Central memory CD4-positive, alpha-beta T cell (primary cell): ENCODE measurements at places on chromosomes 3 and 15.

DNA sequence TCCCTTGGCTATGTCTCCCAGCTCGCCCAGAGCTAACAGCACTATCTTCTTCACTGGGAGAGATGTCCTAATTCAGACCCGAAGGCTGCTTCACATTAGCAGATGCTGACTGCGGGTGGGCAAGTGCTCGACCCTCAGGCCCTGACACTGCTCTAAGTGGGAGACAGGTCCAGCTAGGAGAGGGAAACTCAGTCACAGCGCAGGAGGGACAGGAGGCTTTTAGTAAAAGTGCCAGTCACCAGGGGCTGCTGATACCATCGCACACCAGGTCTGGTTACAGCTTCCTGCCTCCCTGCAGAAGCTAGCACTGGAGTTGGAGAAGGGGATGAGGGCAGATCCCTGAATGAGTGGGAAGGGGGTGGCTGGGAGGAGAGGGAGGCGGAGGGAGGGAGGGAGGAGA, 365.8 kb upstream of the RGMA start:
- no peak for DNase-seq

DNA sequence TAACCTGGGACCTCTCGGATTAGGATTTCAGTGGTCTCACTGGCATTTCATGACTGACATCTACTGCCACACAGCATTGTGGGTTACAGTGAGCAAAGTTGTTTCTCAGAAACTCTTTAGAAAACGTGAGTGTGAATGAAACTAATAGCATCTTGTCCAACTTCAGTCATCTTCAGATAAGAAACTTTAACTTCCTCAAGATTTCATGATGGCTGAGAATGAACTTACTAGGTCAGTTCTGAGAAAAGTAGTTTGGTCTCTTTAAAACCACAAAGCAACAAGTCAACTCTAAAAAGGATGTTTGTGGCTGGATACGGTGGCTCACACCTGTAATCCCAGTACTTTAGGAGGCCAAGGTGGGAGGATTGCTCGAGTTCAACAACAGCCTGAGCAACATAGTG, 14.2 kb upstream of the HOMER2 start:
- DNase-seq, result no peak

DNA sequence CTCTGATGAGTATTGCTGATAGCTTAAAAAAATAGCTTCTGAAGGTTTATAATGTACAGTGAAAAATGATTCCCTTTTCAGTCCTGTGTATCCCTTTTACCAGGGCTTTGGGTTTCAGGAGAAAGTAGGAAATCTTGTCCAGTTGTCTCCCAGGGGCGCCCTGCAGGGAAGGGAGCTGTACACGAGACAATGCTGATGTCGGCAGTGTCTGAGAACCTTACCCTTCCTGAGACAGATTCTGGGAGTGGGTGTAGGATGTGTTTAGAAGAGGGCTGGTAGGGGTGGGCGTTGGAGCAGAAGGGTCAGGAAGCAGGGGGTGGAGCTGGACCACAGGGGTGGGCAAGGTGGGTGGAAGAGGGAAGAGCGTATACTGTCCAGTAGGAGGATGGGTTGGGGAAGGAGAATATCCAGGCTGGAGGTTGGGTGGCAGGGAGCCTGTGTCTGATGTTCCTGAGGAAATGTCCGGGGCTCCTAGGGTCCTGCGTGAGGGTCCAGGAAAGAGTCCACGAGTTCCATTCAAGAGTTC, 5.6 kb downstream of the THPO start:
- no peak for DNase-seq

DNA sequence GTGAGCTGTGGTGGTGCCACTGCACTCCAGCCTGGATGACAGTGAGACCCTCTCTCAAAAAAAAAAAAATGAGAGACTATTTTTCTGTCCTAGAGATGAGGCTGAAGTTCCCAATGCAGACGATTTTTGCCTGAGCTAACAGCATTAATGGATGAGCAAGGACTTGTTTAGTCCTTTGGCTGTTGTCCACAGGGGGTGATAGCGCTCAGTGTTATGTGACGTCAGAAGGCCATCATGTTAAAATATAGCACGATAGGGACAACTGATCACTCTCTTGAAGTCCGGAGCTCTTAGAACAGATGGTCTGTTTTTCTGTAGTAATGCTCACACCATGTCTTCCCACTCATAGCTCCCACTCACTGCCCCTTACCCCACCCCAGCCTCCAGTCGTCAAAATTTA, 6.8 kb downstream of the TRNT1 start:
- no peak for DNase-seq

- DNase-seq, result no peak
These were observed 67.6 kb upstream of the GADL1 start for GRCh38 chr3:30962084-30962483.

DNA sequence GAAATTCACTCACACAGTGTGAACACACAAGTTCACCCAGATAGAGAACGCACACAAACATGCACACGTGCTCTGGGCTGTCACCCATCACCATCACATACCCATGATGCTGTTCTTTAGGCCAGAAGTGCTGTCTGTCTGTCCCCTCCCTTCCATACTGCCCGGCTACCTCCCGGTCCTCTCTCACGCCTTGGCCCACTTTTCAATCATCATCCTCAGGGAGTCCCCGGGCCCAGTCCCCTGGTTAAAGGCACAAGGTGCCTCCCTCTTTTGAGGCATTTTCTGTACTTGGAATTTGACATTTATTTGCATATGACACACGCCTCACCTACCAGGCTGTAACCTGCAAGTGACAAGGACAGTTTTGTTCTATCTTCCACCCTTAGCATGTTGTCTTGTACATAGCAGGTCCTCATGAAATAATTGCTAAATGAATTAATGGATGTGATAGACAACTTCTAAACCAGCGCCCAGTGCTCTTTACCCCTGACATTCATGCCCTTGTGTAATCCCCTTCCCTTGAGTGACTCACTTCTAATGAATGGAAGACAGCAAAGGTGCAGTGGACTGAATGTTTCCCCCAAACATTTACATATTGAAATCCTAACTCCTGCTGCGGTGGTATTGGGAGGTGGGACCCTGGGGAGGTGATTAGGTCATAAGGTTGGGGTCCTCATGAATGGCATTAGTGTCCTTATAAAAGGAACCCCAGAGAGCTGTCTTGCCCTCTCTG, 73.9 kb upstream of the ADPGK start:
- DNase-seq, result no peak

DNA sequence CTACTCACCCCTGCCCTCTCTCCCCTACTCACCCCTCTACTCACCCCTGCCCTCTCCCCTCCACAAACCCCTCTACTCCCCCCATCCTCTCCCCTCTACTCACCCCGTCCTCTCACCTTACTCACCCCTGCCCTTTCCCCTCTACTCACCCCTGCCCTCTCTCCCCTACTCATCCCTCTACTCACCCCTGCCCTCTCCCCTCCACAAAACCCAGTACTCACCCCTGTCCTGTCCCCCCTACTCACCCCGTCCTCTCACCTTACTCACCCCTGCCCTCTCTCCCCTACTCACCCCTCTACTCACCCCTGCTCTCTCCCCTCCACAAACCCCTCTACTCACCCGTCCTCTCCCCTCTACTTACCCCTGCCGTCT, 14.2 kb downstream of the BFSP2 start:
- DNase-seq, result no peak
